ENCODE measurements at places on chromosomes 6 and 20.

DNA sequence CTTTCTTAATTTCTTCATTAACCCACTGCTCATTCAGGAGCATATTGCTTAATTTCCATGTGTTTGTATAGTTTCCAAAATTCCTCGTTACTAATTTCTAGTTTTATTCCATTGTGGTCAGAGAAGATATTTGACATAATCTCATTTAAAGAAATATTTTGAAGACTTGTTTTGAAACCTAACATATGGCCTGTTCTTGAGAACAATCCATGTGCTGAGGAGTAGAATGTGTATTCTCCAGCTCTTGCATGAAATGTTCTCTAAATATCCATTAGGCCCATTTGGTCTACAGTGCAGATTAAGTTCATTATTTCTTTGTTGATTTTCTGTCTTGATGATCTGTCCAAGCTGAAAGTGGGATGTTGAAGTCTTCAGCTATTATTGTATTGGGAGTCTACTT lies 251.7 kb downstream of the ALDH8A1 start:
- no peak for DNase-seq

GRCh38 chr6:122063761-122064160 lies 335.7 kb upstream of the HSF2 start:
- DNase-seq, result no peak

DNA sequence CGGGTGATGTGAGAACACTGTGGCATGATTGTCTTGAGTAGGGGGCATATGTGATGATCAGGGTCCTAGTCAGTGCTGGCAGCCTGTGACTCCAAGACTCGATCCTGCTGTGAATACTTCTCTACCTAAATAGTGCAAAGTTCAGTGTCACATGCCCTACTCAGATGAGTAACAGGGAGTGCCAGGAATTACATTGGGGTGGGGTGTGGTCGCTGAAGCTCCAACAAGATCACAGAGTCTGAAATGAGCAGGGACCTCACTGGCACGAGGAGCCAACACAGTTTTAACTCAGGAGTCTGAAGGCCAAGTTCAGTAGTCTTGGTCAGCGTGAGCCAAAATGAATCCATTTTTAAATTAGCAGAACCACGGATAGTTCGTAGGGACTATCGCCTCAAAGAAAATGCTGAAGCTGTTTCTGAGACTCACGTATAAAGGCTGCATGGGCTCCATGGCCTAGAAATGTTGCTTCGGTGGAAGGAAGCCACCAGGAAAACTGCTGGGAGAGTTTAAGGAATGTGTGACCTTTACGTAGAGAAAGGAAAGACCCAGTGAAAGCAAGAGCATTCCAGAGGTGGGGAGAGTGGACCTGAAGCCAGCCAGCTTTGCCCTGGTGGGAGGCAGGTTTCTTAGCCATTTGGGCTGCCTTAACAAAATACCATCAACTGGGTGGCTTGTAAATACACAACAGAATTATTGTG lies 72.2 kb downstream of the RPP40 start:
- DNase-seq, result no peak

GRCh38 chr6:112899541-112899940 lies 552.4 kb downstream of the RFPL4B start:
- DNase-seq, result no peak

GRCh38 chr6:42566614-42567208 lies 2.9 kb downstream of the UBR2 start:
- no peak for DNase-seq

- no peak for DNase-seq
Observed at GRCh38 chr6:80209430-80209829, 103.0 kb downstream of the BCKDHB start.

- DNase-seq, result no peak
Observed at GRCh38 chr6:1757131-1757530, 147.4 kb downstream of the FOXC1 start.

DNA sequence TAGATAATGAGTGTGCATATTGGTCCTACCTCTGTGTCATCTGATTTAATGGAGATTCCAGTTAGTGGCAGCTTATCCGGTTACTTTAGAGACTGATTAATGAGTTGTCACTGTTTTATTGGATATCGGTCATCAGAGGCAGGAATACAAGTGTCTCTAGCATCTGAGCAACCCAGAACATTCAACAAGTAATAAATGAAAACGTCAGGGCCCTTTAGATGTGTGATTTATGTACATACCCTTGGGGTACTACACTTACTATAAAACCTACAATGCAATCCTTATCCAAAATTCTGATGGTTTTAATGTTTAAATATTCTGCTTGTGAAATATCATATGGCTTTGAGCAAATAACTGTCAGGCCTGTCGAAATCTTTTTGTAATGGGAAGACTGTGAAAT lies 1117.9 kb upstream of the FLRT3 start:
- DNase-seq, result no peak

- no peak for DNase-seq
Observed at GRCh38 chr6:23446469-23446967, 679.5 kb upstream of the NRSN1 start.

DNA sequence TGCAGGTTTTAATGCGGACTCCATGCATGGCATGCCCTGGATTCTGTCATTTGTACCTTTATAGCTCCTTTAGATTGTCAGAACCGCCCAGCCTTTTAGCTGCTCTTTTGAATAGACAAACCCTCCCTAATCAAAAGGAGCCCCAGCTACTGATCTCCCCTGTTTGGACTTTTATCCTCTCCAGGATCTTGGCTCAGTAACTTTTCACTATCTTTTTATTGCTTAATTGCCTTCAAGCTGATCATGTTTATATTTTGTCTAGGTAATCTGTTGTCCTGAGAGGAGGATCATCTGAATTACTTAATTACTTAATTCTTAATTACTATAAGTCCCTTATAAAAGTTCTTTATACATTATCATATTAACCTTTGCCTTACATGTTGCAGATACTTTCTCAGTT lies 93.2 kb downstream of the HIVEP1 start:
- no peak for DNase-seq

DNA sequence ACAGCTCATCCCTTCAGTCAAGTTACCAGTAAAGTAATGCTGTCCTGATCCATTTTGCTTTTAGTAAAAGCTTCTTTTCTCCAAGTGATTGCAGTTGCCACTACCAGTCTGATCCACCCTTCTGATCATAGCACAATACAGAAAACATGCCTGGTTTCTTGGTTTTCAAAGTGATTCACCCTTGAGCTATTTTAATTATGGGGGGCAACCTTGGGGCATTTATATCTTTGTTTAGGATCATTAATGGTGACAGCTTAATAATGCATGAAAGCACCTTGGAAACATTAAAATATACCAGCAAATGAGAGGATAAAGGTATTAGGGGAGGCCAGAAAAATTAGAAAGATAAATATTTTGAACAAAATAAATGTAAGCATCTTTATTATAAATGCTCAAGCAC lies 38.4 kb downstream of the LRRC1 start:
- no peak for DNase-seq

GRCh38 chr6:49787176-49787575 lies at the start of gene PGK2:
PGK2 (minus strand) TSS chr6:49787285; CDS start chr6:49787187, 98 bp downstream.
- no peak for DNase-seq

- no peak for DNase-seq
Observed at GRCh38 chr6:157406661-157407060, 25.7 kb downstream of the ZDHHC14 start.

DNA sequence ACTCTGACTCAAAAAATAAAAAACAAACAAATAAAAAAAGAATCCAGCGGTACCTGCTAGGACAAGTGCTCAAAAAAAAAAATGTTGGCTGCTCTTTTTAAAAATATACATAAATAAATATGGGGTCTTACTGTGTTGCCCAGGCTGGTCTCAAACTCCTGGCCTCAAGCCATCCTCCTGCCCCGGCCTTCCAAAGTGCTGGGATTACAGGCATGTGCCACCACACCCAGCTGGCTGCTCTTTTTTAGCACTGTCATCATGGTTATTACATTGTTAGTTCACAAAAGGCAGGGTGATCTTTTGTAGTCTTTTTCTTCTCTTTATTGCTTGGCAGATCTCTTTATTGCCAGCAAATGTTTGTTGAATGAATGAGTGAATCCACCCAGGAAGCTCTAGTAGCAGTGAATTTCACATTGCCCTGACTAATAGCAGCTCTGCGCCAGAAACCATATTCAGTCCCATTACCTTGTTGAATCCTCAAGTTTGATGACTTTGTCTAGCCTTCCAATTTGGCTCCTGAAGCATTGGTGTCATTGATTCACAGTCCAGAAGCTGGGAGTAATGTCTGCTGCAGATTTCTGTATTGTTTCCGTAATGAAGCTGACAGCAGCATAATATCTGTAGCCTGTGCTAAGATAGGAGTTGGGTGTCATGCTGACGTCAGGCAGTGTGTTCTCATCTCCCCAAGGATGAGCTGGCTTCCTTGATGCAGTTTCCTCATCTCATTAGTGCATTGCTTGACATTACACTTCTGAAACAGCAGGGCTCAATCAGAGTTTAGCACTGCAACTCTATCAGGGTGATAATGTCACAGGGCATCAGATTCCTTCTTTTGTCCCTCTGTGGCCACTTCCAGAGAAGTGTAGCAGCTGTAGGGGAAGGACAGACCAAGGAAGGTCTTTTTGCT lies 84.9 kb upstream of the TGM3 start:
- peak; percentile 8 for DNase-seq

DNA sequence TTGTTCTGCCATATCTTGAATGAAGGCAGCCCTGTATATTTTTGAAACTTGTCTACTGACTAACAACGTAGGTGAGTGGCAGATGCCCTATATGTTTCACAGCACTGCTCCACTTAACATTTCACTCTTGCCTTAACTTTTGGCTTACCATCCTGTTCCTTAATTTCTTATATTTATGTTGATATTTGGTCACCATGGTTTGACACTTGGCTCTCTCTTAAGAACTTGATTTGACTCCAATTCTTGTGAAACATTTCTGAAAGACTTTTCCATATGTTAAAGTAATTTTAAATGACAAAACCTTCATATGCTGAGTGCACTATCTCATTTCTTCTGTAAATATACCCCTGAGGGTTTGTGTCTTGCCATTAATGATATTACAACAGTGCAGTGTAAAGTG lies 434.3 kb upstream of the IMPG1 start:
- no peak for DNase-seq

GRCh38 chr6:119799596-119800509 lies 450.3 kb upstream of the MAN1A1 start:
- DNase-seq, result no peak

DNA sequence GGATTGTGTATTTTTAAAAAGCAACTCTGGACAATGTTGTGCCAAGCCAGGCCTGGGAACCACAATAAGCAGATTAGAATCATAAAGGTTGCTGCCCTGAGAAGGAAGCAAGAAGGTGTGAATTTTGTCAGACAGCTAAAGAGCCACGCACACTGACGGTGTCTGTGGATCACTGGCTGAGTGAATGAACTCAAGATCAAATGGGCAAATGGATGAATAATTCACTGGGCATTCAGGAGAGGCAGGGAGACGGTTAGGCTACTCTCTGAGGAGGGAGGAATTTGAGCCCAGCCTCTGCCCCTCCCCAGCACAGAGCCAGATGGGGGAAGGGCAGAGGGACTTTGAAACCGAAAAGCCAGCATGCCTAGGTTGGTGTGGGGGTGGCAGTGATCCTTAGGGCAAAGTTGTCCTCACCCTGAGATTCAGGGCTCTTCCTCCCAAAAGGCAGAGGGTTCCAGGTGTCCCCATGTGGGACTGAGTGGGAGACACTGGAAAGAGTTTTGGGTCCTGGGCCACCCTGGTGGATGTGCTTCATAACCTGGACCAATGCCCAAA lies 19.5 kb upstream of the SLC22A7 start:
- no peak for DNase-seq

DNA sequence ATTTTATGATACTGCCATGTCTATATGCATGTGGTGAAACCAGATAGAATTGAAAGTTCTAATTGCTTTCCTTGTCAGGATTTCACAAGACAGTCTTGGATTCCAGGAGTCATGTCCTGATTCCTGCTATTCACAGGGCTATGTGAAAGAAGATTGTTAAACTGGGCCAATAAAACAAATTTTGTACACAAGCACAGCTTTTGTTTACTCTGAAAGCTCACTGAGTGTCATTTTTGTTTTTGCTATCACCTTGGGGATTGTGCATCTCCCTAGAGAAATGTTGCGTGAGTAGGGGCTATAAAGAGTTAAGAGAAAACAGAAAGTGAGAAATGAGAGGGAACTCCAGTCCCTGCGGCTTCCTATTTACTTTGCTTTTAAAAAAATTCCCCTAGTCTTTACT lies 627.5 kb downstream of the PKHD1 start:
- no peak for DNase-seq

GRCh38 chr20:8782804-8783203 lies 286.1 kb upstream of the PLCB4 start:
- DNase-seq, result no peak

GRCh38 chr6:16129623-16130401 lies 926 bp downstream of the MYLIP start:
- DNase-seq, result peak; percentile 49

GRCh38 chr6:150119173-150119572 lies 23.7 kb upstream of the PPP1R14C start:
- no peak for DNase-seq

DNA sequence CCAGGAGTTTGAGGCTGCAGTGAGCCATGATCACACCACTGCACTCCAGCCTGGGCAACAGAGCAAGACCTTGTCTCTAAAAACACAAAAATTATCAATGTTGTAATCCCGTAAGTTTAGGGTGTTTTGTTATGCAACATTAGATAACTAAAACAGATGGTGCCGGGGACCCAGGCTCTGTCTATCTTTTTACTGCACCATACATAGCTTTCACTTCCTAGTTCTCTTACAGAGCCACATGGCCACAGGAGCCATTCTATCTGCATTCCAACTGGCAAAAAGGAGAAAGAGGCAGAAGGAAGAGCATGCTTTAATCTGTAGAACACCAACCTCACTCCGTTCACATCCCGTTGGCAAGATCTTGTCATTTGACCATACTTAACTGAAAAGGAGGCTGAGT lies 5.4 kb upstream of the TCF15 start:
- DNase-seq, result no peak

GRCh38 chr6:155660251-155660977 lies 204.8 kb upstream of the NOX3 start:
- DNase-seq, result no peak

- no peak for DNase-seq
Observed at GRCh38 chr20:3237011-3237957, 1.7 kb downstream of the SLC4A11 start.

- peak; percentile 3 for DNase-seq
Observed at GRCh38 chr6:136921936-136922684, at the start of gene SLC35D3. SLC35D3 (plus strand) TSS chr6:136922301; CDS start chr6:136922429, 128 bp downstream.

GRCh38 chr6:106790935-106791334 lies 161.6 kb downstream of the QRSL1 start:
- no peak for DNase-seq

GRCh38 chr6:9621276-9621675 lies 793.6 kb downstream of the TFAP2A start:
- no peak for DNase-seq

GRCh38 chr20:37165031-37165430 lies 14.1 kb upstream of the RPN2 start:
- no peak for DNase-seq

DNA sequence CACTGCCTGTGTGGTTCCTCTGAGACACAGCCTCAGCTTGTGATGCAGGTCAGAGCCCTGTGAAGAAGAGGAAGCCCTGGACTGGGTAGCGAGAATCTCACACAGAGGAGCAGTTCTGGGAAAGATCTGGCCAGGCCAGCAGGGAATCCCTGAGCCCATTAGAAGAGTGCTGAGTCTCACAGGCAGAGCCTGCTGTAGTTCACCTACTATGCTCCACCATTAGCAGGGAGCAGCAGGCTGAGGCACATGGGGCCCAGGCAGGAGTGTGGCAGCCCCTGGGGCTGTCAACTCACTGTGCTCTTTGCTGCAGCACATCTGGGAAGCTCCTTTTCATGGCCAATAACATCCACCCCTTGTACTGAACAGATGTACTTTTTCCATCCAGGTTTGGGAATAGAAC lies 146.8 kb upstream of the B3GAT2 start:
- no peak for DNase-seq

GRCh38 chr20:61966492-61967244 lies 99.0 kb downstream of the TAF4 start:
- DNase-seq, result no peak
